Activated CD8-positive, alpha-beta memory T cell treated with anti-CD3 and anti-CD28 coated beads for 1 hour (primary cell): ENCODE measurements at places on chromosomes 1 and 21.

- no peak for DNase-seq
These were observed 193.8 kb downstream of the LYPLAL1 start for GRCh38 chr1:219367496-219367895.

- no peak for DNase-seq
These were observed 38.6 kb downstream of the NSL1 start for GRCh38 chr1:212752934-212753497.

DNA sequence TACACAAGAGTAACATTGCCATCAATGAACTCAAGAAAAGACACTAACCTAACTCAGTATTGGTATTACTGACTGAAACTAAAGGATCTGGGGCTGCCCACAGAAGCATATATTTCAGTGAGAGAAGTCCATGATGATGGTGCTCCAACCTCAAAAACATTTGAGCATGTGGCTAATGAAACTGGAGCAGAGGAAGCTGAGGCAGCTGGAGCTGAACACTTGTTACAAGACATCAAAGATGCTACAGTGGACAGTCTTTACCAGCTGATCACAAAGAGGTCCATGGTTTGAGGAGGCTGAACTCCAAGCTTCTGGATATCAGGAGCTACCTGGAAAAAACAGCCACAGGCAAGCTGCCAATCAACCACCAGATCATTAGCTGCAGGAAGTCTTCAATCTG is 42.2 kb upstream of the TTC39A start:
- no peak for DNase-seq

- no peak for DNase-seq
These were observed 1.9 kb downstream of the AGO1 start for GRCh38 chr1:35884934-35885333.

DNA sequence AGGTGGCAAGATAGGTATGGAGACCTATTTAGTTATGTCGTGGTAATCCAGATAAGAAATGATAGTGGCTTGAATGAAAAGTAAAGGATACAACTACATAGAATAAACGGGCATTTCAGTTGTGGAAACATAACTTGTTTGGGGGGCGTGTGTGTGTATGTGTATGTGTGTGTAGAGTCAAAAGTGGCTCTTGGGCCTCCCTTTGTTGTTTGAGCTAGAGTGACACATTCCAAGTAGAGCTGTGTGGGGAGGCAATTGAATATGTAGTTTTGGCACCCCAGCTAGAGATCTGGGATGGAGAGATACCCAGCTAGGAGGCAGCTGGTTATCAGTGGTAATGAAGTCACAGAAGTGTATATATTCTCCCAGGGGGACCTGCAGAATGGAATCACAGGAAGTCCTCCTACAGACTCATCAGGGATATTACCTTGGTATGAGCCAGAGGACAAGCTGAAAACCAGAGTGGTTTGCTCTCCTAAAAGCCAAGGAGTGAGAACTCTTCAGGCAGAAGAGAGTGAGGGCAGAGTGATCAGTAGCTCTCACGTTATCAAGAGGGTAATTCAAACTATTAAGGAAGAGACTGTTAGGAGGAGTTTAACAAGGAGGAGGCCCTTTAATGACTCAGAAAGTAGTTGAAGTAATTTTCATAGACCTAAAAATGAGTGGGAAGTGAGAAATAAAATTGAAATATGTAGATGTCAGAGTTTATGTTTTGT is 5.1 kb downstream of the CR1L start:
- DNase-seq, result no peak

GRCh38 chr1:224626042-224626441 is 9.9 kb downstream of the CNIH3 start:
- DNase-seq, result no peak

GRCh38 chr1:10681296-10682107 is 114.9 kb downstream of the CASZ1 start:
- no peak for DNase-seq

DNA sequence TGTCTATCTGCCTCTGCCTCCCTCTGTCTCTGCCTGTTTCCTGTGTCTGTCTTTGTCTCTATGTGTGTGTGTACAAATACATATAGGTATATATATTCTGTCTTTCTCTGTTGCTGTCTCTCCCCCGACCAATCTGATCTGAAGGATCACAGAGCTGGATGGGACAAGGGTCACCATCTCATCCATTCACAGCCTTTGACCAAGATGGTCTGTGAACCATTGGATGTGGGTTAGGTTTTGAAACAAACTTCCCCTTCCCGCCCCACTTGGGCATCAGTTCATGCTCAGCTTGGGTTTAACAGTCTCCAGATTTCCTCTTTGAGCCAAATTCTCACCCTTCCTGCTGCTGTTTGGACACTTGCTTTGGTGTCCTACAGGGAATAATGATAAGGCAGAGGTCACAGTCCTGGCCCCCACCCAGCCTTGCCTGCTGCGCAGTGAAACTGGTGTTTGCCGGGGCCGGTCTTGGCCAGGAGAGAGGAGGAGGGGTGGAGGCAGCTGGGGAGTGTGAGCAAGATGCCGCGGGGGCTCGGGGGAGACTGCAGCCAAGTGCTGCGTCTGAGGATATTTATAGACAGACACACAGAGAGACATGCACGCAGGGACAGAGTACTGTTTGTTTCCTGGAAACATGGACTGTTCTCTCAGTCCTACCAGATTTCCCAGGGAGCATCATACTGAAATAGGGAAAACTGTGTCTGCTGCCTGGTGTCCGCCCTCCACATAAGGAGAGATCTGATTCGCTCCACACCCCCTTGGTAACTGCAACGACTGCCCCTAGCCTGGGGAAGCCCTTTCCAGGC is 27.0 kb upstream of the BTG2 start:
- no peak for DNase-seq

DNA sequence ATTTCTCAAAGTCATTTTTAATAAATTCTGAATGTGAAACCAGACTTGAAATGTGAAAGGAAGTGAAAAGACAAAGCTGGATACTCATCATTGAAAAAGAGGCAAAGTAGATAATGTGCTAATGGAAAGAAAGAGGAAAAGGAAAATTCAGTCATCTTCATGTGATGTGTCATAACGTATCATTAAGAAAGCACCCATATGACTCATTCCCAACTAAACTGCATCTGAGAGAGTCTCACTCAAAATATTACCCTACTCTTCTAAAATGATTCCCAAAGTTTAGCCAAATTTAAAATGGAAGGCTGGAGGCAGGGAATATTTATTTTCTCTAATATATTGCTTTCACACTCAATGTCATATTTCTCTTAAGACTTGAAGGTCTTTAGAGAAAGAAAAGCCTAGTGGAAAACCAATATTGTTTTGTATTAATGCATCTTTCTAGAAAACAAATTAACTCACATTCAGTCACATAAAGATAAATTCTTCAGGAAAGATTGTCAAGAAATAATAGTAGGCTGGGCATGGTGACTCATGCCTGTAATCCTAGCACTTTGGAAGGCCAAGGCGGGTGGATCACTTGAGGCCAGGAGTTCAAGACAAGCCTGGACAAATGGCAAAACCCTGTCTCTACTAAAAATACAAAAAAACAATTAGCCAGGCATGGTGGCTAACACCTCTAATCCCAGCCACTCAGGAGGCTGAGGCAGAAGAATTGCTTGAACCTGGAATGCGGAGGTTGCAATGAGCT is 129.9 kb downstream of the SLC30A10 start:
- no peak for DNase-seq

GRCh38 chr1:91124989-91125417 is 103.2 kb upstream of the ZNF644 start:
- no peak for DNase-seq

- no peak for DNase-seq
These were observed 220.5 kb upstream of the SGIP1 start for GRCh38 chr1:66313429-66313828.

GRCh38 chr1:6414443-6414844 is 5.3 kb downstream of the HES2 start:
- no peak for DNase-seq

GRCh38 chr1:23216771-23217420 is 406 bp downstream of the HTR1D start:
- no peak for DNase-seq

DNA sequence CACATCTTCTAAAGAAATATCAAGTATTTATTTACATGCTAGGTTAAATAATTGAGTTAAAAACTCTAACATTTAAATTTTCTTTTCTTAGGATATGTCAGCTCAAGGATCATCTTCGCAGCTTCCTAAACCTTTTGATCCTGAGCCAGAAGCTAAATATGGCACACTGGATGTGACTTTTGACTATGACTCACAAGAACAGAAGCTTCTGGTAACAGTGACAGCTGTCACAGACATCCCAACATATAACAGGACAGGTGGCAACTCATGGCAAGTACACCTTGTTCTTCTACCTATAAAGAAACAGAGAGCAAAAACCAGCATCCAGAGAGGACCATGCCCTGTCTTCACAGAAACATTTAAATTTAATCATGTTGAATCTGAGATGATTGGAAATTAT is 132.7 kb upstream of the SERTAD4 start:
- no peak for DNase-seq

- no peak for DNase-seq
These were observed 1.6 kb downstream of the EPS15 start for GRCh38 chr1:51517361-51518032.

DNA sequence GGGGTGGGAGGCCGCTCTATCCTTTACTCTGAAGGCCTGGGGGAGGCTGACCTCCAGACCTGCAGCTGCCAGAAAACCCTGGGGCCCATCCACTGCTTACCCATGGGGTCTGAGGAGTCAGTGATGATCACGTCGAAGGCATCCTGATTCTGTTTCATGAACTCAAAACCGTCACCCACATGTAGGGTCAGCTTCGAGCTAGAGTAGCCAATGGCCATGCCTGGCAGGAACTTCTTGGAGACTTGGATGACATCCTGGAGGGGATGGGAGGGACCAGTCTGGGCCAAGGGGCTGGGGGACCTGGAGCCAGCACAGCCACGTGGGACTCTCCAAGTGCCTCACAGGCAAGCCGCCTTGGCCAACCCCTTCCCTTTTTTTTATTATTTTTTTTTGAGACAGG is 3.3 kb downstream of the SRM start:
- DNase-seq, result no peak

DNA sequence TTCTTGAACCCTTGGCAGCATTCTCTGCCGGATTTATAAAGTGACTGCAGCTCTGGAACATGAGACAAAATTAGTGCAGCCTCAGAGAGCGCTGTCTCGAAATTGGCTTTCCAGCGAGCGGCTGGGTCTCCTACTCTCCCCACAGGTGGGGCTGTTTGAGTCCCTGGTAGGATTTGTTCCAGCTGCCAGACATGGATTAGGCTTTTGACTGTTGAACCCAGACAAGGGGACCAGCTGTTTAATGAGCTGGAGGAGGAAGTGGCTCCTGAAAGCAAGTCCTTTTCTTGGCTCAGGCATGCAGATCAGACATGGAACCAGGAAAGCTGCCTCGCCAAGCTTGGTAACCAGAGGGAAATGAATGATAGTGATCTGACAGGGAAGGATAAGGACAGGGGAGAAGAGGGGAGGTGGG is 69.6 kb downstream of the UBIAD1 start:
- no peak for DNase-seq

- no peak for DNase-seq
These were observed 821 bp downstream of the PHC2 start for GRCh38 chr1:33429856-33430691.

GRCh38 chr1:228001738-228002535 is 4.9 kb upstream of the WNT3A start:
- DNase-seq, result no peak

- peak; percentile 16 for DNase-seq
These were observed 220.0 kb downstream of the SETD4 start for GRCh38 chr21:35840197-35840799.

- DNase-seq, result no peak
These were observed 54.1 kb downstream of the SLC35D1 start for GRCh38 chr1:66999640-67000400.

DNA sequence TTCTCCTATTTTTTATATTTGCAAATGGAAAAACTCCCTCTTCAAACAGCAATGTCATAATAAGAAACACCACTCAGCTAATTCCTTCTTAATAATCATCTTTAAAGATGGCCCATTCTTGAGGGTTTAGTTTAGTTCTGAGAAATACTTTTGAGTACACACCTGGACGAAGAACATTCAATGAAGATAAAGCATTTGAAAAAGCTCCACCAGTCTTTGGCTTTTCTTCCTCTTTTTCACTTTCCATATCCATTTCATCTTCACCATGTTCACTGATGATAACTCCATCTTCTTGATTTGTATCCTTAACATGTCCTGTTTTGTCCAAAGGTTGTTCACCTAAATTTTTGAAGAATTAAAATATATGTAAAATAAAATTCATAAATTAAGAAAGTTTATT is 7.4 kb downstream of the PAXBP1 start:
- DNase-seq, result no peak

GRCh38 chr1:51061231-51061918 is 40.7 kb upstream of the C1orf185 start:
- DNase-seq, result no peak

DNA sequence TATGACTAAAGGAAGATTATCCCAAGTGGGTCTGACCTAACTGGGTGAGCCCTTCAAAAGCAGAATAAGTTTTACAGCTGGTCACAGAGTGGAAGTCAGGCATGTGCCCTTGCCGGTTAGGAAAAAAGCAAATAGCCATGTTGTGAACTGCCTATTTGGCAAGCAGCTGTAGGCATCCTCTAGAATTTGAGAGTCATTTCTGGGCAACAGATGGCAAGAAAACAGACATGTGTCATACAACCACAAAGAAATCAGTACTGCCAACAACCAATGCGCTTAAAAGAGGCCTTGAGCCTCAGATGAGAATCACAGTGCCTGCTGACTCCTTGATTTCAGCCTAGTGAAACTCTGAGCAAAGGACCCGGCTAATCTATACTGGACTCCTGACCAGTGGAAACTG is 26.8 kb downstream of the LRRC53 start:
- DNase-seq, result no peak

- peak; percentile 64 for DNase-seq
These were observed at the start of gene PIGV for GRCh38 chr1:26787706-26788514. TSS of gene PIGV (plus strand) at chr1:26787950. CDS start at chr1:26790816, 2,866 bp downstream.

DNA sequence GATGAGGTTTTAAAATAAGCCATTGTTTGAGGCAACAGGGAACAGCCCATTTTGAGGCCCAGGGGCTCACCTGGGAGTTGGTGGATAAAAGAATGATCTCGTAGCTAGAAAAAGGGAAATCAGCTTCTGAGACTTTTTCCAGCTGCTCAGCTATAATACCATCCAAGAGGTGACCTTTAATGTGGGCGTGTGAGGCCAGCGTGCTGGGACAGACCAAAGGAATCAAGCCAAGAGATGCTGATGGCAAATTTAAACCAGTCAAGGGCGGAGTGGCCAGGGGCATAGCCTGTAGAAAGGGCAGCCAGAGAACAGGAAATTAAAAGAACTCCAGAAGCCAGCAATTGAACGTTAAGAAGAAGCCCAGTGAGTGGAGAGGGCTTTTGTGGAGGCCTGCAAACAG is 132.6 kb downstream of the IER5 start:
- no peak for DNase-seq

DNA sequence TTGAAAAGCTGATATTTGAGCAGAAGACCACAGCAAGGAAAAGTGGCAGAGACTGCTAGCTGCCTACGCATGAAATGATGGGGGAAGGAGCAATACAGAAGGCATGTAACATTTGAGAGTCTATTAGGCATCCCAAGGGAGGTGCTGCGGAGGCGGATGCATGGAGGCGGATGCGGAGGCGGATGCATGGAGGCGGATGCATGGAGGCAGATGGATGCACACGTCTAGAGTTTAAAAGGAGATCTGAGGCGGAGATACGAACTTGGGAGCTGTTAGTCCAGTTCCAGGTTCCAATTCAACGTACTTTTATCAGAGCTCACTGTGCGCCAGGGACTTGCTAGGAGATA is 744 bp upstream of the DDX20 start:
- DNase-seq, result no peak
